ENCODE measurements at places on chromosomes 16 and 17.

DNA sequence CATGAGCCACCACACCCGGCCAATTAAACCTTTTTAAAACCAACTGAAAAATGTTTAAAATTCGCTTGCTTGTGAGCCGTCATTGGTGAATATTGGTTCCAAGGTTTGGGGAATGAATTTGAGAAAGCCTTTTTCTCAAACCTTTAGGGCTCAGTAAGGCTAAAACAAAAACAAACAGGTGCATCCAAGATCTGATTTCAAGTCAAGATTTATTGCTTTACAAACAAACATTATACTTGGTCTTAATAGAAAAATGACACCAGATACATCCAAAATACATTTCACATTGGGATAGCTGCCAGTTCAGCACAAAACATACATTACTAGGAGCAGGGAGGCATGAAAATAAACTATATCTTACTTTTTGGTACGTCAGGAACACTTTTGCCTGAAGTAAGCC, 5.4 kb downstream of the C17orf58 start:
- DNase-seq, result no peak

DNA sequence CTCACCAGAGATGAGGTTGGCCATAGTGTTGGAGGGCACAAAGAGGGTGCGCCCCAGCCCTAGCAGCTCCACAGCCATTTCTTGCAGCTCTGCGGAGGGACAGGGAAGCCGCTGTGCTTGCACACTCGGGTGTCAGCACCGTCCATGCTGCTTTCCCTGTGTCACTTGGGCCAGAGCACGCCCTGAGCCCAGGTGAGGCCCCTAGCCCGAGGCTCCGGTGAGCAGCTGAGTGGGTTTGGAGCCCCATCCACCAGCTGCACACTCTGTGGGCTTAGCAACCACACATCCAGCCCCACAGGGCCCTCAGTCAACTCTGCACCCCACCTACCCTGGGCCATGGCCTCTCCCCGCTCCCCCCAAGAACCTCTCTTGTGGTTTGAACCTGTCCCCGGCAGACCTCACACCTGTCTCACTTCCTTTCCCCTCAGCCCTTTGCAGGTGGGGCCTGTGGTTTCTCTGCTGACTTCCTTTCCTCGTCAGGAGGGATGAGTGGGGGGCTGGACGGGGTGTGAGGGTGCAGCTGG, 20.7 kb downstream of the TMEM235 start:
- peak; percentile 40 for DNase-seq

DNA sequence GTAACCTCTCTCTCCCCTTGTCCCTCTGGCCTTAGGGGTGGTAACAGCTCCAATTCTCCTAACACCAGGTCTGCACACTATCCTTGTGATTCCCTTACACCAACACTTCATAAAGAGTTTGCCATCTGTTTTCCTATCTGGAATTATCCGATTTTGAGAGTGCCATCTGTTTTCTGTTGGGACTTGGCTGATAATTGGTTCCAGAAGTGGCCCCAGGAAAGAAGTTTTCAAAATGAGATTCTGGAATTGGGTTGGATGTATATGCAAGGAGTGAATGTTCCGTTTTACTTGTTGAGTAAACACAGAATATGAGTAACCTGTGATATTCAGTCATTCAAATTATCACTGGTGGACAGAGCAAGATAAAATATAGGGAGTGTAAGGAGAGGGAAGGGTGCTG, 134.1 kb upstream of the HS3ST3A1 start:
- DNase-seq, result no peak

DNA sequence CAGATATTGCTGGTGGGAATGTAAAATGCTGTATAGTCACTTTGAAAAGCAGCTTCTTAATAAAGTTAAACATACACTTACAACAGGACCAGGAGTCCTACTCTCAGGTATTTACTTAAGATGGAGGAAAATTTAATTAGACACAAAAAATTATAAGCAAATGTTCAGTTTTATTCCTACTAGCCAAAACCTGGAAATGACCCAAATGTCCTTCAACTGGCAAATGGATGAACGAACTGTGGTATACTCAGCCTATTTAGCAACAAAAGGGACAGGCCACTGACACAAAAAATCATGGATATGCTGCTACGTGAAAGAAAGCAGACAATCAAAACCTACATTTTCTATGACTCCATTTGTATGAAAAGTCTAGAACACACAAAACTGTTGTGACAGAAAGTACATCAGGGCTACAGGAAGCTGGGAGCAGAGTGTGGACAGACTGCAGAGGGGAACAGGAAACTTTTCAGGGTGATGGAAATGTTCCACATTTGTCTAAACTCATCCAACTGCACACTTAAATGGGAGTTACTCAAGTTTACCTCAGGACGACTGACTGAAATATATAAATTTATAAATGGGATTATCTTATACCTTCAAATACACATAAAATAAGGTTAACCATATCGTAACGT, 49.3 kb upstream of the MNT start:
- DNase-seq, result no peak

GRCh38 chr17:46191322-46192188, 1.7 kb downstream of the KANSL1 start:
- DNase-seq, result no peak
